Trophoblast cell (in vitro differentiated cells and primary cell): ENCODE measurements at places on chromosomes 12 and 14.
A peak's percentile ranks its signal among the peaks of the same experiment; 100 is the strongest.

- DNase-seq: no peak
These were observed 44.5 kb upstream of the VPS33A start for GRCh38 chr12:122310626-122311333.

GRCh38 chr12:53766881-53767280, 15.1 kb upstream of the CISTR start:
- DNase-seq: no peak

DNA sequence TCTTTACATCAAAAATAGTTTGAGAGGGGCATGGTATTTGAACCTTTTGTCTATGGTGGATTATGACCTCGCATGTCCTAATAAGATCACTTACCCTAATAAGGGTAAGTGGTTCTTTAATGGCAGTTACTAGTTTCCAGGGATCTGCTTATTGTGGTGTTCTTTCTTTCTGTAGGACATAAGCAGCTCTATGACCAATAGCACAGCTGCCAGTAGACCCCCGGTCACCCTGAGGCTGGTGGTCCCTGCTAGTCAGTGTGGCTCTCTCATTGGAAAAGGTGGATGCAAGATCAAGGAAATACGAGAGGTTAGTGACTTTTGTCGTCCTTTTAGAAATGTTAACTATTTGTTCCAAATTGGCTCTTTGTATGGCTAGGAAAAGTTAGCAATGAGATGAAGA, 7.2 kb downstream of the PCBP2 start:
- DNase-seq: no peak

DNA sequence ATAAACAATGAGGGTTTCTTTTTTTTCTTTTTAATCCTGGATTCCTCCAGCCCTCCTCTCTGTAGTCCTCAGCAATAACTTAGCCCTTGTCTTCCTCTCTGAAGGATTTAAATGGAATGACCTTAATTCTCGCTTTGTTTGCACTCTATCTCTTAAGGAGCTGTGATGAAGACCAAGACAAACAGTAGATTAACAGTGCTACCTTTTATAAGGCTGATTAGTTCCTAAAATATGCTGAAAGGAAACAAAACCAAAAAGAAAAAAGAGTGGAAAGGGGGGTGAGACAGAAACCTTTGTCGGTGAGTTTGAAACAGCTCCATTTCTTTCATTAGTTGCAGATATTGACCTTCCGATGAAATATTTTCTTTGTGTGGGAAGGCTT, 38.7 kb upstream of the PTCSC3 start:
- DNase-seq: no peak

DNA sequence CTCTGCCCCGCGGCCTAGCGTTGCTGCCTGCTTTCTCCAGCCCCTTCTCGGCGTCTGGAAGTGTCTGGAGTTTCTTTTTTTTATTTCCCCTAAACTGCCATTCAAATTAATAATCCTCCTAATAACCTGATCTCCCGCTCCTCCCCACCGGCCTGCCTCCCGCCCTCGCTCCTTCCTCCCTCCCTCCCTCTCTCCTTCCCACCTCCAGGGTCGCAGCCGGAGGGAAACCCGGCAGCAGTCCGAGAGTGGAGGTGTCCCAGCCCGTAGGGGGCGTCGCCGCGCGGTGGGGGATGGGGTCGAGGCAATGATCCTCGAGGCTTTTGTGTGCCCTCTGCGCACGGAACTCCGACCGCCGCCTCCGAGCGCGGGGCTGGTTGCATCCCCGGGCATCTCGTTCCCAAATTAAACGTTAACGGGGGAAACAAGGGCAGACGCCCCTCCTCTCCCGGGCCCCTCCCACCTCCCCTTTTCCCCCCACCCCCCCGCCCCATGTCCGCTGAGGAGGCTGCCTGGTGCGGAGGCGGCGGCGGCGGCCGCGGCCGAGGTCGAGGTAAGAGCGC, 1.0 kb upstream of the SOCS2 start:
- peak; percentile 64 for DNase-seq

DNA sequence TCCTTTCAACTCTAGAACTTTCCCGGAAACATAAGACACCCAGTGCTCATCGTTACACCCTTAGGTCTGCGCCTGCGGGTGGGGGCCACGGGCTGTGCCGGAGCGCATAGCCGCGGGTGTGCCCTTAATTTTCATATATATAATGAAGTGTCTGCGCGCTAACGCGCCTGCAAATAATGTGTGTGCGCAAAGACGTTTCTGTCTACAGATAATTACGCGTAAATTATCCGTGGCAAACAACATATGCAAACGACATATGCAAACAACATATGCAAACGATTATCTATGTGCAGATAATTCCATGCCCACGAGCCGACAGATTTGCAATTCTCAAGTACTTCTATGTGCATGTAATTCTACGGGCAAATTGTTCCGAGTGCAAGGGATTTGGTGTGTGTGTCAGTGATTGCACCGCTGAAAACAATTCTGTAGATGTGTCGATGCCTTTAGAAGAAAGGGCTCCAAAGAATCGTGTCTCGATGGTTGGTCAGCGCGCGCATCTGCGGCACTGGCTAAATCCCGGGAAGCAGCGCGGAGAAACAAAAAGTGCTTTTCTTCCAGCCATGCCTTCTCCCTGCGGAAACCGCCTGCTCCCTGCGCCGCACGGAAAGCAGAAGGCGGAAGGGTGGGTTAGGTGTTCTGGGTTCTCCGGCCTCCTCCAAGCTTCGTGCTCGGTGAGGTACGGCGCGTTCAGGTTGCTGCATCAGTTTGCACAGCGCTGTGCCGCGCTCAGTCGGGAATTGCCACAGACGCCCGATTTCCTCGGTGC, 34.5 kb upstream of the TBX5 start:
- no peak for DNase-seq

- DNase-seq: no peak
These were observed 13.4 kb upstream of the DRAM1 start for GRCh38 chr12:101863981-101864380.

GRCh38 chr14:77457115-77457521, 283 bp downstream of the VIPAS39 start:
- DNase-seq: no peak

- DNase-seq: no peak
These were observed 148.2 kb upstream of the NAV3 start for GRCh38 chr12:77682488-77682887.

DNA sequence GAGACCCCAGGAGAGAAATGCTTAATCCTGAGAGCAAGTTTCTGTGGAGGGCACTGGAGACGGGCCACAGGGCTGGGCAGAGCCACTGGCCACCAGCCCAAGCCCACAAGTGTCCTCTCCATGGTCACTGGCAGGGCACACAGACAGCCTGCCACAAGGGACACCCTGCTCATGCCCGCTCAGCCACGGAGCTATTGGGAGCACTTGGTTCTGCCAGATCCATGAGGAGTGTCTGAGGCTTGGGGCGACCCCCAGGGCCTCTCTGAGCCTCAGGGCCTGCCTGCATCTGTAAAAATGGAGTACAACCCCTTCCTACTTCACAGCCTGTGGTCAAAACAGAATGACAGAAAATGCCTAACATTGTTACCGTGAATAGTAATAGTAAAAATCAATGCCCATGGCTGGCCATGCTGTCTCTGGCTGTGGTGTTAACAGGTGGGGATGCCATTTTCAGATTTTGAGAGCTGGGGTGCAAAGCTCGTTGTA, 3.2 kb downstream of the PGF start:
- no peak for DNase-seq

DNA sequence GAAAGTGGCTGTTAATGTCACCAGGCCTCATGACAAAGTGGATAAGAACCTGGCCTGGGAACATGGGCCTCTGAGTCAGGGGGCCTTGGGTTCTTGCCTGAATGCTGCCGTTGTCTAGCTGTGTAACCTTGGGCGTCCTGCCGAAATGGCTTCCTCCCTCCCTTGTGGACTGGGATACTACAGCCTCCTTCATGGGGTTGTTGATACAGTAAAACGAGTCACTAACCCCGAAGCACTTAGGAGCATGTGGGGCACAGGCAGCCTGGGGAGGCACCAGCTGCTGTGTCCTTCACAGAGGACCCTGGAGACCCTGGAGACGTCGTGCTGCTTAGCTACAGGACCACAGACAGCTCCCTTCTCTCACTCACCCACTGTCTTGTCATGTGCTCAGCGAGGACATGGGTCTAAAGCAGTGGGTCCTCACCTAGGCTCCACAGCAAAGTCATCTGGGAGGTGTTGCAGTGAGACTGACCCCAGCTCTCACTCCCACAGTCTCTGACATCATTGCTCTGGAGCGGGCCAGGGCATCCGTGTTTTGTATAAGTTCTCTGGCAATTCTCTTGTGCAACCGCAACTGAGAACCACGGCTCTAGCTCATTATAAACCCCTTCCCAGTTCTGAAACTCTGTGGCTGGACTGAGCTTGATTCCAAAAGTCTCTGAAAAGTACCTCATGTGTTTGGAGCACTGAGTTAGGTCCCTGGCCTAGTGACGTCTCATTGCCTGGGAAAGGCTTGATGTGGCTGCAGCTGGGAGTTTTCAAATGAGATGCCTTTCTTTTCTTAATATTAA, 42.1 kb downstream of the SERPINA3 start:
- no peak for DNase-seq

DNA sequence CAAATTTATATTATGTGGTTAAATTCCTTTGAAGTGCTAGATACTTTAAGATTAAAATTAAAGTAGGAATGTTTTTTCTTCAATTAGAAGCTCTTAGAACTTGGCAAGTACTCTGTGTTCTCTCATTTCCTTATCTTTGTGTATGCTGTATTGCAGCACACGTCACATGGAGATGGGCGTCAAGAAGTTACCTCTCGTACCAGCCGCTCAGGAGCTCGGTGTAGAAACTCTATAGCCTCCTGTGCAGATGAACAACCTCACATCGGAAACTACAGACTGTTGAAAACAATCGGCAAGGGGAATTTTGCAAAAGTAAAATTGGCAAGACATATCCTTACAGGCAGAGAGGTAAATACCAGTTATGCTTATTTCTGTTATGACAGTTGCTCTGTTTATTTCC, 19.7 kb downstream of the MARK3 start:
- DNase-seq: no peak

GRCh38 chr14:44149597-44149996, 357.5 kb downstream of the FSCB start:
- peak; percentile 2 for DNase-seq

- DNase-seq: no peak
These were observed 288.3 kb upstream of the AMIGO2 start for GRCh38 chr12:47367912-47368537.

- DNase-seq: no peak
These were observed 7.9 kb downstream of the ACADS start for GRCh38 chr12:120733574-120733973.

DNA sequence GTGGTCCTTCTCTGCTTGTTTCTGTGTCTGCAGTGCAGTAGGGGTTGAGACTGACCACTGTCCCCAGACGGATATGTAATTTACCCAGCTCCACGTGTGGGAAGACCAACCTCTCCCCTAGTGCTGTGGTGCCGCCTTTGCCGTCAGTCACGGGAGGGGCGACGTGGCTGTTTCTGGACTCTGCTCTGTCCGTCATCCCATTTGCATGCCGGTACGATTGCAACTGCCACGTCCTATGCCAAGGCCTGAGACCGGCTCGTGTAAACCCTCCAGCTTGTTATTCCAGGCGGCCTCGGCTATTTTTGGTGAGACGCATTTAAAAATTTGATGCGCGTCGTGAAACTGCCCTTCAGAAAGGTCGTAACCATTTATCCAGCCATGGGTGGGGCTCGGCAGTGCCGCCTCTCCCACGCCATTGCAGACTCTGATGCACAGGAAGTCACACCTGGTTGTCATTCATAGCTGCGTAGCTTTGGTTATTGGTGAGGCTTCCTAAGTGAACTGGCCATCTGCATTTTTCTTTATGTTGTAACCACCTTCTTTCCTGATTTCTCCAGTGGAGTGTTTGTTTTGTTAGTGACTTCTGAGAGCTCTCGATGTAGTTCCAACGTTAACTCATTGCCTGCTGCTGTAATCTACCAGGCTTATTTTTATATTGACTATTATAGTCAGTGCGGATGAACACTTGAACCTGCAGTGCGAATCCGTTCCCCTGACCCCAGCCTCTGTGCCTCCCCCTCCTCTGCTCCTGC, 75.1 kb downstream of the ADGRD1 start:
- peak; percentile 65 for DNase-seq

DNA sequence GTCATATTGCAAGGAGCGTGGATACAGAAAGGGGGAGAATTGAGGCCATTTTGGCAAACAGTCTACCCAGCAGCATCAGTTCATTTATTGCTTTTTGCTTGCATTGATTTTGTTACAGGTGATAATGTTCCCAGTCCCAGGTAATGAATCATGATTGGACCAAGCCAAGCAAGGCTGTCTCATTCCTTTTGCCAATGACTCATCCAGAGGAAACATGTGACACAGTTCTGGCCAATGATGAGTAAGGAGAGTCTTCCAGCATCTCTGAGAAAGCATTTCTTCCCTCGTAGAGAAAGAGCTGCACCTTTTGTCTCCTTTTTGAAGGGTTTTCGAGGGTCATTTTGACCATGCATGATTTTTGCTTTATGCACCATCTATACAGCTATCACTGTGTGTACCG, 68.2 kb downstream of the SLC15A4 start:
- no peak for DNase-seq

GRCh38 chr14:28831126-28831525, 64.5 kb downstream of the FOXG1 start:
- DNase-seq: no peak

DNA sequence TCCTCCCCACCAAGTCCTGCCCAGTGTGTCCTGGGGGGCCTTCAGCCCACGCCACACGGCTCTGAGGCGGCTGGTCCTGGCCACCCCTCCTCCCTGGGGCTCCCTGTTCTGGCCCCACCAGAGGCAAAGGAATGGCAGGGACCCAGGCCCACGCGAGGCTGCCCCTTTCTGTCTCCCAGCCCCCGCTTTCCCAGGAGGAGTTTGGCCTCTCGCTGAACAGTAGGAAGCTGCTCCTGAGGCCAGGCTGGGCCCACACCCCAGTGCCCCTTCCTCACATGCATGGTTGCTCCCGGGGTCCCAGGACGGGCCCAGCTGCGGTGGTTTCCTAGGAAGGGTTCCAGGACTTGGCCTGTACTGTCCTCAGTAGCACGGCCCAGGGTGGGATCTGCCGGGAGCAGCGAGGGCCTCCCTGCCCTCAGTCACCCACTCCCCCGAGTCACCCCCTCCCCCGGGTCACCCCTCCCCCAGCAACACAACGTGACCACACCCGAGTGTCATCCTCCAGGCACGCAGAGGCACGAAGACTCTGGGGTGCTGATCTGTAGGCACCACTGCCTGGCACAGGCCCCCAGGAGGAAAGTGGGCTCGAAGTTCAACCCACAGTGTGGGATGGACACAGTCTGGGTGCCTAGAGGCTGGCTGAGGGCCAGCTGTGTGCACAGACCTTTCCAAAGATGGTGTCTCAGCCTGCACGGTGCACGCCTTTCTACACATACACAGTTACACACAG, 33.0 kb downstream of the LRCOL1 start:
- no peak for DNase-seq

DNA sequence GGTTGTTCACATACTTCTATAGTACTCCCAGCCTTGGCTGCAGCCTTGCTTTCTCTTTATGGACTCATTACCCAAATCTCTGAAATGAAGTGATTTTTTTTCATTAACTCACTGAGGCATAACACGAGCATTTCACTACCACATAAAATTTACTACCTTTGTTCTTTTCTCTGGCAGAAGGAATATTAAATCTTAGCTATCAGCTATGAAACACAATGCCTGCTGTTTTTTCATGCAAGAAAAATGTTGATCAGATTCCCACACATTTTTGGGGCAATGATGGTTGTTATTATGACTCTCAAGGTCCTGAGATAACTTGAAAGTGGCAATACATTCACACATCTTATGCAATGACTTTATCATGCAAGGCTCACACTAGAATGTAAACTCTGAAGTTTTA, 225.3 kb upstream of the ATP2B1 start:
- peak; percentile 60 for DNase-seq

- DNase-seq: no peak
These were observed 19.3 kb downstream of the JAG2 start for GRCh38 chr14:105149146-105149781.
